CD4-positive, alpha-beta T cell treated with Interleukin-17A for 1 hour (primary cell): ENCODE measurements at places on chromosomes 2 and 18.

GRCh38 chr18:78603102-78603983, 376.3 kb upstream of the SALL3 start:
- no peak for DNase-seq

- no peak for DNase-seq
These were observed 83.5 kb downstream of the EIPR1 start for GRCh38 chr2:3294069-3294468.

GRCh38 chr2:118973542-118973951, 31.6 kb downstream of the MARCO start:
- no peak for DNase-seq

DNA sequence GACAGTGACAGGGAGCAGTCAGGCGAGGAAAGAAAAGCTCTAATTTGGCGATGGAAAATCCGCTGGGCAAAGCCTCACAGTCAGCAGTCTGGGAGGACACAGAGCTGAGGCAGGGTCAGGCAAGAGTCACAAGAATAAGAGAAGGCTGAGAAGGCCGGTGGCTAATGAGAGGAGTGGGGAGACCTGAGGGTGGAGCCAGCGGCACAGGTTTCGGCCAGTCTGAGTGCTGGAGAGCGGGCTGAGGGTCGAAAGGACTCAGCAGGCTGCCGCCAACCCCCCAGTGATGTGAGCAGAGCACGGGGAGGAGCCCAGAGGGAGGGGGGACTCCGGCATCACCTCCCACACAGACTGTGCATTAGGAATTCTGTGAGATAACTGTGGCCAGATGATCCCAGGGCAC, 500.6 kb upstream of the MYT1L start:
- DNase-seq = no peak

GRCh38 chr2:44168681-44169154, at the start of gene PPM1B:
TSS of gene PPM1B (plus strand) at chr2:44168875. CDS start at chr2:44201200, 32,325 bp downstream.
- DNase-seq = no peak

DNA sequence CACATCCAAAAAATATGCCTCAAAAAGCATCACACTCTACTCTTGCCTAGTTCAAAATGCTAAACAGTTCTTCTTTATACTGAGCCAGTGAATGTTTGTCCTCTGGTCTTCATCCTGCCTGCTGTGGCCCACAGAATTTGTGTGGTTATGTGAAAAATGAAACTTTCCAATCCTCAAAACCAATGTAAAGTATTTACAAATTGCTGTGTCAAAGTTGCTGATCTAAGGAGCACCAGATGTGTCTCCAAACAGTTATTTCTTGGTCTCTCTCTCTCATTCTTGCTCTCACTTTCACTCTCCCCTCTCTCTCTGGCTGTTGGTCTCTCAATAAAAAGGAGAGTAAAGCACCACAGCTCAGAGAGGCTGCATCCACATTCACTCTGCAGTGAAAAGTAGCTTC, 23.0 kb downstream of the EPHA4 start:
- DNase-seq = no peak

DNA sequence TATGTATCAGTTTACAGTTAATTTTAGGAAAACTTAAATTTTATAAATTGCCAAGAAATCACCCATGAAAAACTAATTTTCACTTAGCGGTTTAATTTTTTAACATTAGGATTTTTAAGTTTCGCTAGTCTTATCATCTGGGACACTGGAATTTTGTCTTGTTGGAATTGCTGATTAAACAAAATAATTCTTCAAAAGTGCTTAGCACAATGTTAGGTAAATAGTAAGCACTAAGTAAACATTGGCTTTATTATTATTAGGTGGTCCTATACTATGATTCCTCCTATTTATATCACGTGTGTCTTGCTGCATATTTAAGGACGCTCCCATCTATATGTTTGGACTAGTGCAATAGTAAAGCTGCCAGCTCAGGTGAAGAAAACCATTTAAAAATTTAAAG, 54.6 kb upstream of the MAP4K3 start:
- no peak for DNase-seq

DNA sequence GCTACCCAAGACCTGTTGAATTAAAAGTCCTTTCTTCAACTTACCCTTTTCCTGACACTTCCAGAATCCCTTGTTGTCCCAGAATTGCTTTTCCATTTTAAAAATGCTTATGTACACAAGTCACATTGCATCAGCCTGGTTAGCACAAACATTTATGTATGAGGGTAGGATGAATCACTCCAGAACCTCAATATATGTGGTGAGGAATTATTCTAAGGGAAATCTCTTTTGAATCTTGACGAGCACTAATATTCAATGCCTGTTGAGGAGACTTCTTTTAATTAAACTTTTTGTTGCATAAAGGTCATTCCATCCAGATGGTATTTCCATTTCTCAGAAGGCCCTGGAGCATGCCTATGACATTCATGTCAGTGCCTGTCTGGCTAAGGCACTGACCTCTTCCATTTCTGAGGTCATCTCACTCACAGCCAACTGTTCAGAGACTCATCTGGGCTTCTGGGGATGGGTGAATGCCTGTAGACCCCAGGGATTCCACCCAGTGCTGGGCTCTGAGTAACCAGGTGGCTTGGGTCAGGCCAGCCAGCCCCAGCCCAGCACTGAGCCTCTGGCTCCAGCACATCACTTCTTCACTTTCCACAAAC, 28.2 kb downstream of the ACMSD start:
- DNase-seq = no peak

GRCh38 chr2:10225291-10226037, 77.2 kb upstream of the HPCAL1 start:
- DNase-seq = no peak

GRCh38 chr2:151239624-151240023, 22.0 kb downstream of the RBM43 start:
- DNase-seq = no peak

DNA sequence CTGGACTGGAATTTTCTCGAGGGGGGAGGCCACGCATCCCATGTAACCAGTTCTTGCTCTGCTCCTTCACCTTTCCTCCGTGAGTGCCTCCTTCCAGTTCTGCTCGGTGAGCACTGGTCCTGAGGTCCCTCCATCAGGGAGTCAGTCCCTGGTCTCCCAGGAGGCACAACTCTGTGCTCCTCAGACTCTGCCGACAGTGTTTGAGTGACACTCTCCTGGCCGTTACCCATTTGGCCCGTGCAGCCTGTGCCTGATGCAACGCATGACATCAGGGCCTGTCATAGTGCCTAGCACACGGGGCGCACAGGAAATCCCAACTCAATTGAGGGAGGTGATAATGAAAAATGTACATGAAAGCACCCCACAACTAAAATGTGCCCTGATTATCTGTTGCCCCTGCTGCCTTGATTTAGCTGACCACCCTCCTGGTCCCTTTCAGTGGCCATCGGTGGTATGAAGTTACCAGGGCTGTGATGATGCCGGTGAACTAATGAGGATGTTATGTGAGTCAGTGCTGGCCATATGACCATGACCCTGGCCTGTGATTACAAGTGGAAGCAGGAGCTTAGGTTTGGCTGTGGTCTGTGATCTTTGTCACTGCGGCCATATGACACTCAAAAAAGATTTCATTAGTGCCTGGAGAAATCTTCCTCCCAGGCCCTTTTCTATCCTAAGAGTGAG, 144.6 kb downstream of the TDRD15 start:
- DNase-seq = no peak

DNA sequence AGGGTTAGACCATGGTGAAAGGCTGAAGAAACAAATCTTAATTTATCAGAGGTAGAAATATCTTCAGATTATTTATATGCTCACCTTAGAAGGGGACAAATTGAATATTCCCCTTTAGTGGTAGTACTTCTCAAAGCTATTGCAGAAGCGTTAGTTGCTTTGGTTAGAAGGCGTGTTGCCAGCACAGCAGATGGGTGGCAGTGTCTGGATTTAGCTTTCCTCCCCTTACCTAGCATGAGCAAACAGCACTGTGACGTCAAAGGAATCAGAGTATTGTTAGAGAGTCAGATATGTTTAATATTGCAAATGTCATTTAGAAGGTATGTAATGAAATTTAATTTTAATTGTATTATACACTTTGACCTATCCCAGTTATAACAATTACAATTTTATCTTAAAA, 27.2 kb upstream of the GALR1 start:
- no peak for DNase-seq

- DNase-seq = no peak
These were observed 71.9 kb upstream of the KLHL29 start for GRCh38 chr2:23312996-23313606.

DNA sequence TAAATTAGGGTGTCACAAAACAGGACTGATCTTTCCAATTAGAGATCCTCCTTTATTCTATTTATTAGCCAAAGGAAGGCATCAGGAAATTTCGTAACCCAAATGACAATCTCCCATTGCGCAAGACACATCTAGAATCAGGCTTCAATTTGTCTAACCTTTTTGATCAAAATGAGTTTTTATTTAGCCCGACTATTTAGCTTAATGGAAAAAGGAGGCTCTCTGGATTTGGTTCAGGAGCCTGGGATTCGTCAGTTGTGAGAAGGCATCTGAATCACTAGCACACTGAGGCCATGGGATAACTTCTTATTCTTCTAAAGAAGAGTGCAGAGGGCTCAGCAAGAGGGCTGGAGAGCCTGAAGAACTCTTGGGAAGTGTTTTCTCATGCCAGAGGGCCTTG, 332.1 kb upstream of the ETAA1 start:
- DNase-seq = no peak

- DNase-seq = no peak
These were observed 142.9 kb upstream of the GYPC start for GRCh38 chr2:126513033-126513432.

DNA sequence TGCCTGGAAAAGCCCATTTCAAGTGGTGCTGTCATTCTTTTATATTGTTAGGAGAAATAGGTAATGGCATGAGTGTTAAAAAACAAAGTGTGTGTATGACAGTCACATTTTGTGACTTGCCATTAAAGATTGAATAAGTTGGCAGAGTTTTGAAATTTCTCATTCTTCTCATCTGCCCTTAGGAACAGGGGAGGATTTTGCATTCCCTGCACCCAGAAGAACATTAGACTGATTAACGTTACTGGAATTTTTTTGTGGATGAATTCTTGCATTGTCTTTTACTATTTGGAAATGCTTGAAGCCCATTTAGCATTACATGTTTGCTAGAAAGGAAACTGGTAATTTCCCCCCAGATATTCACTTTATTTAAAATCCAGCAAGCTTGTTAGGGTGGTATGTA, 162.2 kb downstream of the BABAM2 start:
- no peak for DNase-seq

- DNase-seq = no peak
These were observed 127.1 kb upstream of the TANK start for GRCh38 chr2:161033059-161033660.

DNA sequence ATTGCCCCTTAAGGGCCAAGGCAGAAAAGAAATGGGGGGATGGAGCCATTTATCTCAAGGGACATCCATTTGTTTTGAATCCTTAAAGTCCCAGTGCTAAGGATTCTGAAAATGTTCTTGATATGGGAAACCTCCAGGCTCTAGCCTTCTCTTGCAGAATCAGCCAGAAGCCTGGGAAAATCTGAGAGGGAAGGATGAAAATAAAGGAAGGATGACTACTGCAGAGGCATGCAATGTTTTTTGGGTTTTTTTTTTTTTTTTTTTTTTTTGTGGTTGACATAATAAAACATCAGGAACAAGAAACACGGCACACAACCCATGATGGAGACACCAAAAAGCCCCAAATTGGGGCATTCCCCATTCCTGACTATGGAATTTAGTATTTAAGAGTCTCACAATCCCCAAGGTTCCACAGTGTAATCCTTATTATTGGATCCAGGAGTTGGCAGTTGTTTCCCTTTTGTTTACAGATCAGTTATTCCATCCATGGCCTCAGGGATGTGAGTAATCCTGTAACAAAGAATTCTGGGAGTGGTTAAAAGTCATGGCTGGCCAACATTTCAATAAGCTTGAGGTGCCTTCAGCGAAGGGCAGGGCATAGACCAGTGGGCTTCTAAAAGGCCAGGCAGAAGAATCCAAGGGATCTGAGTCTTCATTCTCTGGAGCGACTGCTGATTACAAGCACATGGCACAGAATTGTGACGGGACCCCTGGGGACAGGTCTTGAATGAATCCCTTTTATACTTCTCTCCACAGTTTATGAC, 337.5 kb downstream of the GULP1 start:
- no peak for DNase-seq

DNA sequence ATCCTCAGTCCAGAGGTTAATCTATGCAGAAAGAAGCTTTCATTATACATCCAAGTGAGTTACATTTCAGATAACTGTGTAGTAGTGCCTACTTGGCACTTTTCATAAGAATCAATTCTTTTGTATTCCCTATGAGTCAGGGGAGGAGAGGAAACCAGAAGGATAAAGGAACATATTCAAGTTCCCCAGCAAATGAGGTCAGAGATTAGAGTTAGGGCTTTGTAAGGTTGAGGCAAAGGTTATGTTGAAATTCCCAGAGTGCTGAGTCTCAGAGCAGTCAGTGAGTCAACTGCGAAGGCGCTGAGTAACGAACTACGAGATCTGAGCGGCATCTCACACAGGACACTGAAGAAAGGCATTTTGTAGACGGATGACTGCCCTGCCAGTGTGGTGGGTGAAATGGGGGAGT, 25.1 kb upstream of the ME2 start:
- DNase-seq = no peak

DNA sequence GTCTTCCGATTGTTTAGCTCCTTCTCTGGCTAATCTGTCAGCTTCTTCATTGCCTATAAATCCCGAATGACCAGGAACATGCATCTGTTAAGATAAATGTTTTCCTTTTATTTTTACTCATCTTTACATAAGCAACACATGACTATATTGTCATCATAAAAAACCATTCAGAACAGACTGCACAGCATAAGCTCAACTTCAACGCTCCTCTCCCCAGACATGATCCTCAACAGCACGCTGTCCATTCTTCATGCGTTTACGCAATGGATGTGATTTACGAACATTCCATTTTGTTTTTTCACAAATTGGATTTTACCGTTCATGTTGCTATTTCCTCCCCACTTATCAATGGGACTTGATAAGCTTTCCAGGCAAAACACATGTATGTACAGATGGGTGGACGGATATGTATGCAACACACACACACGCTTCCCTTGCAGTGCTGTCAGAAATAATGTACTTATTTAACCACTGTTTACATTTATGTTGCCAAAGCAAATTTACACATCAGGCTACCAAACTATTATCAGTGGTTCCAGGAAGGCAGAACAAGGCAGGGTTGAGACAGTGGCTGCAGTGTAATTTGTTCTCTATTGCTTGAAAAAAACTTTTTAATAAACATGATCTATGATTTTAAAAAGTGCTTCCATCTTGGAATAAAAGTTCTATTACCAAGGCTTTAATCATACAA, 12.2 kb downstream of the RNASEH1 start:
- DNase-seq = no peak

DNA sequence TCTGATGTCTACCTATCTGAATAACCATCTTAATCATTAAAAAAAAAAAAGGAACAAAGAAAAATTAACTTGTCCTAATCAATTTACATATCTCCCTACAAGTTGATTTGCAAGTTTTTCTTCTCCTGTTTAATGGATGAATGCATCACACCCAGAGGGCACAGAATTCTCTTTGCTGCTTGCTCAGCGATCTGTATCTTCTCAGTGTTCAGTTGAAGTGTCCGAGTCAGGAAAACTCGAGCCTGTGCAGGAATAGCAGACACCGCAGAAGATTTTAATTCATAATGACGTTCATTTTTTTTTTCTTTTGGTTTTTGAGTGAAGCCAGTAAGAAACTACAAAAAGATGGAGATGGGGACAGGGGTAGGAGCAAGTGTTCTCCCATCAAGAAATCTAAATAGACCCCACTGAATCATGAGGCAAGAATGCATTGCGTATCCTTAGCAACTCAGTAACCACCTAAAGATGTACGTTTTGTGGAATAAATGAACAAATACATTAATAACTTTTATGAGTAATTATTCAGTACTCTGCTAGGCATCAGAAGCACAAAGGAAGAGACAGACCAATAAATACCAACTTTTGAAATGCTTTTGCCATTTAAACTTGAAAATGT, 675.5 kb downstream of the LRP1B start:
- DNase-seq = no peak
